ENCODE measurements at places on chromosomes 12 and 14. TPM values are rescaled to one million over a fixed set of nuclear protein-coding genes. Genes with fewer than 3 reads are reported as not detected.
A peak's percentile ranks its signal among the peaks of the same experiment; 100 is the strongest.

GRCh38 chr14:85319998-85320630, 209.8 kb upstream of the FLRT2 start:
- no peak overlapping the region for H3K4me3 ChIP-seq
- H3K27me3 ChIP-seq = no peaks in the 10 kb centered on the region
- no peak overlapping the region for H3K27ac ChIP-seq
- DNase-seq = no peak

- no peak for DNase-seq
- no peaks in the 10 kb centered on the region for H3K4me1 ChIP-seq
- no peaks in the 10 kb centered on the region for H3K36me3 ChIP-seq
- no peak overlapping the region for H3K27ac ChIP-seq
- no peaks in the 10 kb centered on the region for H3K27me3 ChIP-seq
- no peak overlapping the region for H3K4me3 ChIP-seq
These were observed 33.8 kb upstream of the SLC25A3 start for GRCh38 chr12:98559666-98560065.

GRCh38 chr14:61041704-61042103, 60.7 kb downstream of the SLC38A6 start:
- no peak overlapping the region for H3K4me3 ChIP-seq
- H3K36me3 ChIP-seq = no peaks in the 10 kb centered on the region
- no peaks in the 10 kb centered on the region for H3K27me3 ChIP-seq
- DNase-seq = no peak

- H3K4me1 ChIP-seq = no peaks in the 10 kb centered on the region
- DNase-seq = no peak
- H3K36me3 ChIP-seq = no peaks in the 10 kb centered on the region
- no peak overlapping the region for H3K27ac ChIP-seq
- H3K27me3 ChIP-seq = no peaks in the 10 kb centered on the region
- H3K4me3 ChIP-seq = no peak overlapping the region
These were observed 14.6 kb upstream of the EIF5 start for GRCh38 chr14:103319422-103319821.

GRCh38 chr12:130838284-130838950, 633 bp downstream of the STX2 start:
- H3K4me1 ChIP-seq = peaks cover 4% of the 10 kb centered on the region
- H3K27ac ChIP-seq = peak overlapping the region; percentile 52
- no peaks in the 10 kb centered on the region for H3K36me3 ChIP-seq
- H3K4me3 ChIP-seq = peak overlapping the region; percentile 59
- no peaks in the 10 kb centered on the region for H3K27me3 ChIP-seq

- no peak overlapping the region for H3K4me3 ChIP-seq
- H3K27me3 ChIP-seq = no peaks in the 10 kb centered on the region
- H3K4me1 ChIP-seq = no peaks in the 10 kb centered on the region
- no peak overlapping the region for H3K27ac ChIP-seq
- no peaks in the 10 kb centered on the region for H3K36me3 ChIP-seq
These were observed 67.1 kb upstream of the HIF1A start for GRCh38 chr14:61628016-61628725.

- no peak for DNase-seq
- no peak overlapping the region for H3K4me3 ChIP-seq
- H3K36me3 ChIP-seq = no peaks in the 10 kb centered on the region
- H3K27ac ChIP-seq = no peak overlapping the region
- peaks cover 42% of the 10 kb centered on the region for H3K4me1 ChIP-seq
These were observed 8.8 kb upstream of the EVL start for GRCh38 chr14:100056431-100056830.

- no peaks in the 10 kb centered on the region for H3K27me3 ChIP-seq
- DNase-seq = no peak
- H3K4me3 ChIP-seq = no peak overlapping the region
- H3K36me3 ChIP-seq = peaks cover 22% of the 10 kb centered on the region
These were observed 24.7 kb downstream of the HNRNPC start for GRCh38 chr14:21244544-21244943.

GRCh38 chr12:115305275-115305674, 621.3 kb upstream of the TBX3 start:
- no peak overlapping the region for H3K4me3 ChIP-seq
- no peaks in the 10 kb centered on the region for H3K27me3 ChIP-seq
- no peaks in the 10 kb centered on the region for H3K4me1 ChIP-seq
- no peak for DNase-seq

GRCh38 chr14:71586131-71586897, 345.9 kb upstream of the RGS6 start:
- H3K27ac ChIP-seq = no peak overlapping the region
- no peaks in the 10 kb centered on the region for H3K4me1 ChIP-seq
- H3K36me3 ChIP-seq = no peaks in the 10 kb centered on the region
- H3K27me3 ChIP-seq = no peaks in the 10 kb centered on the region
- DNase-seq = no peak
- H3K4me3 ChIP-seq = no peak overlapping the region

The ADAM21 gene
- not detected for total RNA-seq

The PDZRN4 gene
- total RNA-seq = not detected

The BHLHE41 gene
- total RNA-seq = not detected

The VWF gene
- total RNA-seq = 0.32 TPM

The SLCO1B3 gene
- not detected for total RNA-seq

The SLIRP gene
- total RNA-seq = 46.0 TPM

The KLRC2 gene
- total RNA-seq = not detected

The NEUROD4 gene
- not detected for total RNA-seq
